D341Med (cell line): ENCODE measurements at places on chromosomes 5 and 9.

DNA sequence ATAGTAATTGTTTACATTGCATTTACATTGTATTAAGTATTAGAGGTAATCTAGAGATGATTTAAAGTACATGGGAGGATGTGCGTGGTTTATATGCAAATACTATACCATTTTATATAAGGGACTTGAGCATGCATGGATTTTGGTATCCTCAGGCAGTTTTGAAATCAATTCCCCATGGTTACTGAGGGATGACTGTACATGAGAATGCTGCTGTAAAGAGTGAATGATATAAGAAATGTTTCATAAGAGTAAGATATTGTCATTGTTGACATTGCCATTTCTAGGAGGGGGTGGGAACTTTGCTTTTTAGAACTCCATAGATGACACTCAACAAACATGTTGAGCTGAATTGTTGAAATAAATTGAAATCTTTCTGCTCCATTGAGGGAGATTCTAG, 185.0 kb downstream of the SEMA6A start:
- no peak for DNase-seq

DNA sequence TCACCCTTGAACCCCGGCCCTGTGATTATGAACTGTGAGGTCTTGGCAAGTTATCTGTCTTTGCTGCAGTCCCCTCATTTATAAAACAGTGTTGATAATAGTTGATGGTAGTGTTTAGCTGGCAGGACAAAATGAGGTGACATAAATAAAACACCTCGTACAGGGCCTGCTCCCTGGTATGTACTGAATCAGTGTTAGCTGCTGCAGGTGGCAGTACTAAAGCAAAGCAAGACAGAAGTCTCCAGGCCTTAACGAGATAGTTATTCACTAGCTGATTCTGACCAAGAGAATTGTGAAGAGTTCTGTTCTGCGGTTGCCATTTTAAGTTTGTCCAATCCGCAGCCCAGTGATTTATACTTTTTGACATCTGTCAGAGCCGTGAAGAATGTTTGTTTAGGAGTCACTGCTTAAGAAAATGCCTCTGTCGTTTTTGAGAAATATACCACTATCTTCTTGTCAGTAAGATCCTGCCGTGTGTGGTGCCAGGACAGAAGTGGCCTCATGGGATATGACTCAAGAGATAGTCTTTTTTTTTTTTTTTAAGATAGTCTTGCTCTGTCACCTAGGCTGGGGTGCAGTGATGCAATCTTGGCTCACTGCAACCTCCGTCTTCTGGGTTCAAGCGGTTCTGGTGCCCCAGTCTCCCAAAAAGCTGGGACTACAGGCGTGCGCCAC, 75.9 kb downstream of the KDM4C start:
- no peak for DNase-seq

- DNase-seq, result no peak
Observed at GRCh38 chr5:151819830-151820229, 48.1 kb downstream of the G3BP1 start.

DNA sequence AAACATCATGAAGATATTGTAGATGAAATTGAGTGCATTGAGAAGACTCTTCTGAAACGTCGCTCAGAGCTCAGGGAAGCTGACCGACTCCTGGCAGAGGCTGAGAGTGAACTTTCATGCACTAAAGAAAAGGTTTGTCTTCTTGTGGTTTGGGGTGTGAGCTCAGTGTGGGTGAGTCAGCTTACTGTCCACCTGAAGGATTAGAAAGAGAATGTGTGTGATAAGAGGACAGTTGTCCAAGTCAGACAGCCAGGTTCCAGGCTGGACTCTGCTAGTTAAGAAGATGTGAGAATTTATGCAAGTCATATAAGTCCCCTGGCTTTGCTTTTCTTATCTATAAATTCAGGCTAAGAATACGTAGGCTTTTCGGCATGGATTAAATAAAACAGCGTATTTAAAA, 46.9 kb downstream of the RAB14 start:
- no peak for DNase-seq

- no peak for DNase-seq
Observed at GRCh38 chr9:4413856-4414255, 76.4 kb upstream of the SLC1A1 start.

DNA sequence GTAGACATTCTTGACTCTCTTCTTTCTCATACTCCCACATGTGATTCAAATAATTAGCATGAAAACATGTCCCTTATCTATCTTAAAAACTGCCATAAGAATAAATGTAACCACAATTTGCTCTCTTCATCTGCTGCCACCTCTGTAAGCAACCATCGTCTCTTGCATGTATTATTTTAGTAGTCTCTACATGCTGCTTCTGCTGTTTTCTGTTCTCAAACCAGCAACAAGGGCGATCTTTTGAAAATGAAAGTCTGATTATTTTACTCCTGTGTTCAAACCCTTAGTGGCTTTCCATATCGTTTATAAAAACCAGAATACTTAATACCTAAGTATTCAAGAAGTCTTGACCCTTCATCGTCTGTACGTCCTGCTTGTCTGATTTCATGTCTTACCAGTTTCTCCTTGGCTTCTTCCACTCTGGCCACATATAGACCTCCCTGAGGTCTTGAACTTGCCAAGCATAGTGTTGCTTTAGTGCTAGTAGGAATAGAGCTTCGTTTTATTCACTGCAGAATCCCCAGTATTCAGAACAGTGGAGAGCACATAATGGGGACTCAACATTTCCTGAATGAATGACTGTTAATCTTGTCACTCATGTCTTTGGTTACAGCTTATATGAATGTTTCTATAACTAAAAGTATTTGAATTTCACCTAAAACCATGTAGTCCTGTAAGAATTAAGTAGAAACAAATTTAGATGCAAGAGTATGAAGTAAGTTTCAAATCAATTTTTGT, 10.6 kb downstream of the CDC42SE2 start:
- DNase-seq, result no peak

DNA sequence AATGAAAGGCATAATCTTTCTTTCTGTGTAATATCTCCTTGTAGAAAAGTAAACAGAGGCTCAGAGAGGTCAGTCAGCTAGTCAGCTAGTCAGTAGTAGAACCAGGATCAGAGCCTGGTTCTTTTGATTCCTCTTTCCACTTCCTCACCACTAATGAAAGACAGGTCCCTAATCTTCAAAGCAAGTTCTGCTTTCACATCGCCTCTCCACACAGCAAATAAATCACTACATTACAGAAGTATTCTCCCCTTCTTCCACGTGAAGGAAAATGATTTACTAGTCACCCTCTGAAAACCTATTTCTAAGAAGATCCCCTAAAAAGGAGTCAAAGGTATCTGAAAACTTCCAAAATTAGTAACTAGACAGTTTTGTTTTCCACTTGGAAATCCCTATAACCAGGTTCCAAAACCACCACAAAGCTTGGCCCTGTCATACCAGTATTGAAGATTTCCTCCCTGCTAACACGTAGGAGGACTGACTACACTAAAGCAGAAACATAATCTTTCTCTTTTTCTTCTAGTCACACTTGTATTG, 140.5 kb upstream of the TARS1 start:
- no peak for DNase-seq

DNA sequence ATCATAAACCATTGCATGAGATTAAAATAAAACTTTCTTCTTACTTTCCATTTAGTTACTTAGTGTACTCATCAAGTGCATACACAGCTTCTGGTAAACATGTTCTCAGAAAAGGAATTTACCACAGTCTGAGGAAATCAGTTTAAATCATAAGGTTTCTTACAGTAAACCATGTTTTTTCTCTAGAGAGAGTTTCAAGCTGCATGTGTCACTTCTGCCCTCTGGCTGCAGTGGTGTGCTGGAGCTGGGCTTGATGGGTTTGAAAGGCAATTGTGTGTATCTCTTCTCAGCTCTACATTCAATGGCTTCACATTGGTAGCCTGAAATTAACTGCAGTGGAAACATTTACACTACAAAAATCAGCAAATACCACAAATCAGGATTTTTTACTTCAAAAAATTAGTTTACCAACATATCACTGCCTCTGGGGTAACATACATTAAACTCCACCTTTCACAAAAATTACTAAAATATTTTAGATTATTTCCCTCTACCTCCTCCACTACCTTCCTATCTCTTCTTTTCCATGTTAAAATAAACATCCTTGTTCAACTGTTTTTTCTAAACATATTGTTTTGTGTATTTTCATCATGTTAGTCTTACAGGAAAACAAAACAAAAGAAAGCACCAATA, 414.3 kb downstream of the ANXA1 start:
- DNase-seq, result peak; percentile 55

GRCh38 chr5:43390471-43390870, 21.7 kb downstream of the CCL28 start:
- no peak for DNase-seq

DNA sequence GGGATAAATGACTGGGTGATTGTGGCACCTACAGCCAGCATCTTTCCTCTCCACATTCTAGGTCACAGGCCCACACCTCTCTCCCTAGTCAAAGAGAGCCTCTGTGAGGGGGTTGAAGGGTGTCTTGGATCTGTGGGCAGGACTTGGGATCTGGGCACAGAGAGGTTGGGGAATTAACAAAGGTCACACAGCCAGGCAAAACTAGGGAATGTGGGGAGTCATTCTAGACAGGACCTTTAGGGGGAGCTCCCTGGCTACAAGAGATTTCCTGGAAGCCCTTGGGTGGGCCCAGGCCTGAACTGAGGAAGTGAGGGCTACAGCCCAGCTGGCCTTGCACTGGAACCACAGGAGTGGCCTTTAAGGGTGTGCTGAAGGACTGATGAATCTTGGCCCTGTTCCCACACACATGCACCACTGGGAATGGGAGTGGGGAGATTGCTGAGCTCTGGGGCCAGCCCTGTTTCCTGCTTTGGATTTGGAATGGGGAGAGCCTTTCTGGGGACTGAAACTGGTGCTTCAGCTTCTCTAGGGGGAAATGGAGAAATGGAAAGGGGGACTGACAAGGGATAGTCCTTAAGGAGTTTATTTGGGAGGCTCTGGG, 12.4 kb upstream of the CXXC5 start:
- peak; percentile 62 for DNase-seq

DNA sequence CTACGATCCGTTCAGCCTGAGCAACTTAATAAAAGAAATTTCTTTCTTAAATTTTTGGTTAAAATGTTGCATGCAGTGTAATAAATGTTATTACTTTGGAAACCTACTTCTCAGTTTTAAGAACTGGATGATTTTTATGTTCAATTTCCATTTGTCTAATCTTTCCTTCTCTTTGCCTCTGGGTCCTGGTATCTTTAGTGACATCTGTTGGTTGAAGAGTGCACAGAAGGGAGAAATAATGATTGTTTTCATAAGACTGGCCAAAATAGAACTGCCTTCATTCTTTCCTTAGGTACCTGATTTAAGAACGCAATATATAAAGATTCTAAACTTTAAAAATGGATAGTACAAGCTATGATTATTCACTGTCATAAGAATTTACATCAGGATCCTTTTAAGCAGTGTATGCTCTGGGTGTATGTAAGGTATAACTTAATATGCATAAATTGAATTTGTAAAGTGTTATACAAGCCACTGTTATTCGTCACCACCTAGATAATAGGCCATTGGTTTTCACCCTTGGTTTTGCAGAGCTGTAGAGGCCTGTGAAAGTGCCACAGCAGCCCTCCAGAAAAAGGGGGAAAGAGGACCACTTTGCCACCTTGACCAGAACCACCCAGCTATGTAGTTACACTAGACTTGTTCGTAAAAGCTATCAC, 82.8 kb upstream of the TLX3 start:
- DNase-seq, result no peak

DNA sequence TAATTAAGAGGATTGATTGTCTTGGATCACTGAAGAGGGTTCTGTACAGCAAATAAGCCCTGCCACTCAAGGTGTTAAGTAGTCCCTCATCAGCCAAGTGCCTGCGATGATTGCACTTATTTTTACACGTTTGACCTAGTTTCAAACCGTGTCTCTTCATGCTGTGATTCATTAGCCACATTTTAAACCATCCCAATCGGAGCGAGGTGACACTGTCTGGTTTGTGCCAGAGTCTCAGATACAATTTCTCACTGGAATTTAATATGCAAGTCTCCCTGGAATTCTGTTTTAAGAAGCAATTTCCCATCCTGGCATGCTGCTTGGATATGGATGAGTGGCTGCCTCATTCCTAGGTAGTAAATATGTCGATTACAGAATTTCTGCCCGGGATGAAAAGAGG, 1.6 kb downstream of the INSYN2B start:
- no peak for DNase-seq

DNA sequence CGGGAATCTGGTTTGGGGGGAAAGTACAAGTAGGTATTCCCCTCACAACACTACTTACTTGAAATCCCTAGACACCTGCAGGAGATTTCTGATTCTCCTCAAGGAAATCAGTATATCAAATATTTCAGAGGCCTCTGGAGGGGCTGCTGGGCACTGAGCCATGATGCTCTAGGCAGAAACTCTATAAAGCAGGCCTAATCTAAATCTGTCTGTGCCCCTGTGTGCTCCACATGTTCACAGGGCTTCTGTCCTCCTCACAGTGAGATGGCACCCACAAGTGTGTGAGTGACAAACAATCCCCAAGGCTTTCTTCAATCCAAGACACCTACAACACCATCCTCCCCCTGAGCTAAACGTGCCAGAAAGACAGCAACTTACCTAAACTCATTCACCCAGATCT, 39.0 kb downstream of the NIPSNAP3B start:
- DNase-seq, result no peak

DNA sequence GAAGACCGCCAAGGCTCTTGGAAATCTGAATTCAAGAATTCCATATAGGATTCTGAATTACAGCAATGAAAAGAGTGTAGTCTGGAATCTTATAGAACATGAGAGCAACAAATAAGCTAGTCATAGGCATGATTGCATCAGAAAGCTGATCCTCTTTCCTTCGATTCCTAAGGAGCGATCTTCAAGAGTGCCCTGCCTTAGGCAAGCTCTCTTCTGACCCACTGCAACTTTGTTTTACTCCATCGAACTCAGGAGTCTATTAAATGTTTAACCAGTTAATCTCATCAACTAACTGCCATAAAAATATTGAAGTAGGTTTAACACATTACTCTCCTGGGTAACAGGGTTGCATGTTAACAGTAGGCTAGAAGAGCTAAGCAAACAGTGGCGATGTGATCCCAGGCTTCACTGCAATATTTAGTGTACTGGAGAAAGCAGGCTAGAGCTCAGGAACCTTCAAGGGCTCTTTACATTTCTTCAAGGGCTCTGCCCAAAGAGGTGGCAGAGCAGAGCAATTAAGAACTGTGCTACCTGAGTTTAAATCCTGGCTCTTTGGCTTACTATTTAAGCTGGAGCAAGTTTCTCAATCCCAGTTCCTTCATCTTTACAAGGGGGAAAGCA, 146.3 kb downstream of the RORB start:
- DNase-seq, result no peak

DNA sequence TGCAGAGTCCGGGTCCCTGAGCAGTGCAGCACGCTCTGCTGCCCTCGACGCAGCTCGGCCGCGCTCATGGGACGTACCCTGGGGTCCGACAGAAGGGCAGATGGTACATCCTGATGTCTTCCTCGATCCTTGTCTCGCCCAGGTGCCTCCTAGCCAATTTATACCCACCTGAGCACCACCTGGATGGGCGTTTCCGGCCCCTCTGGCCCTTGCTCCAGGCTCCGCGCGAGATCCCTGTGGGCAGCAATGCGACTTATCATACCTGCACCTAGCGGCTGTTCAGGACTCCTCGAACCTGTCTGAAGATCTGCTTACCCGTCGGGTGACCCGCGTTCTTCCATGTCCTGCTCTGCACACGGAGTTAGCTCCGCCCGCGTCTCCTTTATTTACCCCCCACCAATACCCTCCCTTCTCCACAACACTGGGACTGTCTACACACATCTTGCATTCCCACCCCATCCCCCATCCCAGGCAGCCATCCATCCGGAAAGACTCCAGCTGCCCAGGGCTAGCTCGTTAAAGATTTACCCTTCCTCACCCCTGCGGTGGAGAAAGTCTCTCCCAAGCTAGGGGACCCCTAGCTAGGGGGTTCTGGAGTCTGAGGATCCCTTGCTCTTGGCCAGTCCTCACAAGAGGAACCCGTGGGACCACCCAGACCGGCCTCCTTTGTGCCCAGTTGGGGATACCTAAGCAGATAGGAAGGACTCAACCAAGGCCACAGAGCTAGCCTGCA, at the start of gene KIF12:
Gene KIF12 (minus strand): TSS at position 357 of the 733 bp plus-strand sequence. CDS start 16 bp downstream, at position 341.
- DNase-seq, result peak; percentile 65
